ENCODE measurements at places on chromosomes 2 and 18.

DNA sequence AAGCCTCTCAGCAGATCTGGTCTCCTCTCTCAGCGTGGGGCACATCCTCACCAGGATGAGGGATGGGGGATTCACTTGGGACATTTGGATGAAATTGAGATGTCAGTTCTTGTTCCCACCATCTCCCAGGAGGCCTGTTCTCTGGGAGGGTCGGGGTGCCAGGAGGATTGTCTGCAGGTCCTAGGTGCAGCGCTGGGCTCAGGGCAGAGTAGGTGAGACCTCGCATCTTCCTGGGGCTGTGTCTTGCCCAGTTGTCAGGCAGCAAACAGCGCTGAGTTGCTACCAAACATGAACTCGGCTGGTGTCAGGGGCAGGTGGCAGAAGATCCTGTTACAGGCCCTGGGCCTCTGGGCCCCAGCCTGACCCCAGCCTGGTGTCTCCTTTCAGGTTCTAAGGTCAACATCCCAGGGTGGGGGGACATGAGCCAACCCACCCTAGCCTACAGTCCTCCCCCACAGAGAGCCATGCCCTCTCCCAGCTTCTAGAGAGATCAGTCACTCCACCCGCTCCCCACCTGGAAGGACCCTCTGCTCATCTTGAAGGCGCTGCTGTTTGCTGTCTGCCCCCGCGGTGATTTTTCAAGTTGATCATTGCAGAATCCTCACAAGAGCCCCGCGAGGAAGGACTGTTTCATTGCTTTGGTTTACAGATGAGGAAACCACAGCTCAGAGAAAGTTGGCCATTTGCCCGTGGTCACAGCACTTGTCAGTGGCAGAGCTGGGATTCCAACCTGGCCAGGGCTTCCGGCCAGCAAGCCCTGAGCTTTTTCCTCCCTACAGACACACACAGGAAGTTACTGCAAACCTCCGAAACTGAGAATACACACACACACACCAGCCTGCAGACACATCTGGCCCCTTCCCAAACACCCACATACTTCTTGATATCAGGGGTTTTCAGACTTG lies 83.9 kb downstream of the STPG4 start:
- peak; percentile 75 for DNase-seq

DNA sequence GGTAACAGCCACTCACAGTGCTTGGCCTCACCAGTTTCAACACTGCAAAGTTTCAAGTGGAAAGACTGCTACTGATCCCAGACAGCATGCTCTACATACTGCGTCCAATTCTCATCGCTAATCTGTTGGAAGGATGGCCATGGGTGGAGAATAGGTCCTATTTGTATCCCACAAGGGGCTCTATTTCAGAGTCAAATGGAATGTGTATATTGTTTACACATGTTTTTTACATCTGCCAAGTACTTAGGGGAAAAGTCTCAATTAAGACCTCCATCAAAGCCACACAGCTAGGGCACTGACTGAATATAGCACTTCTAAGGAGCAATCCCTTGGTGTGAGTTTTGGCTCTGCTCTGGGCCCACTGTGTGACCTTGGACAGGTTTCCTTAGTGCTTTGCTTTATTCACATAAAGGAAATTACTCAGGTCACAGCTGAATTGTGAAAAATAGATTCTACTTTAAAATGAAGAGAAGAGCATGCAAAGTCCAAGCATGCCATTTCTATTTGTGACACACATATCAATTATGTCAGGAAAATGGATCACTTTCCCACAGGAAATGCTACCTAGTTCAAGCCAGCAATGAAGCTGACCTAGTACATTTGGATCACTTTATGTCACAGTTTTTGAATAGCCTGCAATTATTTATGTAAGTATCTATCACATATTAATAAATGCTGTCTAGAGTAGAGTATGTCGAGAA lies 112.9 kb upstream of the STK17B start:
- no peak for DNase-seq

DNA sequence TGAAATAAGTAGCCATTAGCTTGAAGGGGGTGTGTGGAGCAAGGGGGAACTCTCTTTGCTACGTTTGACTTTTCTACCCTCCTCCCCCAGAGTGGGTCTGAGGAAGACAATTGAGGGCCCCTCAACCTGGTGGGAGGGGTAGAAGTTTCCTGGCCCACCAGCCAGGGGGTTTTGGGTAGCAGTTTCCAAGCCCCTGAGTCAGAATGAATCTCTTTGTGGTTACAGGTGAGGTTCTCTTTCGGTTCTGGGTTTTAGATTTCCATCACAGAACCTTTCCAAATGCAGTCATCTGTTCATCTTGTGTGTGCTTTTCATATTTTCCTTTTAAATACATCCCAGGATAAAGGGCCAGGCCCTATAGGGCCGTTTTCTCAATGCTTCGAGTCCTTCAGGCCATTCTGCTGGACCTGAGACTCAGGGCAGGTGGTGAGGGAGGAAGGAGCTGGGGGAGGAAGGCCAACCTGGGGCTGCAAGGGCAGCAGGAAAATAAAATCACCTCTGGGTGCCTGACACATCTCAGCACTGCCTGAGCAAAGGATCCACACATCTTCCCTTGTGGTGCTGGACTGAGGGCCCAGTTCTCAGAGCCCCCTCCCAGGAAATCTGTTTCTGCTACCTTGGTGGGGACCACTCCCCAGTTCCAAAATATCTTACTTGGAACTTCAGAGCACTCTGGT lies 4.7 kb downstream of the LBH start:
- no peak for DNase-seq

DNA sequence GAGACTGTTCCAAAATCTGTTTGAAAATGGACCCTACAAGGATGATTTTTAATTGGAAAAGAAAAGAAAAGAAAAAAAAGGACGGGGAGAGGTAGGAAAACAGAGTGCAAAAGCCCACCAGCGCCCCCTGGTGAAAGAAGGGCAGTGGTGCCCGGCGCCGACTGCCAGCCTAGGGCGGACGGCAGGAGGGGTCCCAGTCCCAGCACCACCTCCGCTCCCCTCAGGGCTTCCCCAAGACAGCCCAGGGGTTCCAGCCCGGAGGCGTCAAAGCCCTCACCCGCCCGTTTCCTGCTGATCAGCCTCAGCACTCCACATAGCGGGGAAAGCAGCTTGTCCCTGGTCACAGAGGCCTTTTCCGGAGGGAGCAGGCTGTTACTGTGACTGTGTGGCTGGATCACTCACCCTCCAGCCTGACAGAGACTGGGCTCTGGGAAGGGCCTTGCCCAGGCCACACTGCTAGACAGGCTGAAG lies 213.9 kb downstream of the TFCP2L1 start:
- peak; percentile 68 for DNase-seq

- peak; percentile 34 for DNase-seq
Observed at GRCh38 chr2:43266711-43267111, 40.3 kb upstream of the ZFP36L2 start.

DNA sequence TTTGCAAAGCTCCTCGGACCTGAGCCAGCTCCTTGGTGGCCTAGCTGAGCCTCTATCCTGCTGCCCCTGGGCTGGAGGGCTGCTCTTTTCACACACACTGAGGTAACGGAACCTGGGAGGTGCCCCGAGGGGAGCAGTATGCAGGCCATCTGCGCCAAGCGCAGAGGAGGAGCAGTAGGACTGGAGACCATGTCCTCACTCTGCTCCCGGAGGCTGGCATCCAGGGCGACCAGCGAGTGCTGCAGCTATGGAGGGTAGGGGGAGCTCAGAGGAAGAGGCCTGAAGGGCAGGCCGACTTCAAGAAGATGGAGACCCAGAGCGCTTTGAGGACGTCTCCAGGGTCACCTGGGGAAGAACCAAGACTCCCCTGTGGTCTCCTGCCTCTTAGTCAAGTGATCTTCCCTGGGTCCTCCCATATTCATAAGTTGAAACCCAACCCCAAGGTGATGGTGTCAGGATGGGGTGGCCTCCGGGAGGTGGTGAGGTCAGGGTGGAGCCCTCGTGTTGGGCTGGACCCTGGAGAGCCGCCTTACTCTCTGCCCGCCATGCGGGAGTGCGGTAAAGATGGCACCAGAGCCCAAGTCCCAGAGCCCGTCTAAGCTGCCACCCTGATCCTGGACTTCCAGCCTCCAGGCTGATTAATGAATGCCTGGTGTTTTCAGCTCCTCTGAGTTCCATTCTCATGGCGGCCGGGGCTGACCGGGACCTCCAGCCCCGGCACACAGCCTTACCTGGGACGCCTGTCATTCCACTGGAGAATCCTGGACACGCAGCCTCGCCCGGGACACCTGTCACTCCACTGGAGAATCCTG lies 160.7 kb downstream of the NDUFA10 start:
- no peak for DNase-seq

GRCh38 chr18:615092-615521 lies 18.3 kb downstream of the CLUL1 start:
- no peak for DNase-seq

DNA sequence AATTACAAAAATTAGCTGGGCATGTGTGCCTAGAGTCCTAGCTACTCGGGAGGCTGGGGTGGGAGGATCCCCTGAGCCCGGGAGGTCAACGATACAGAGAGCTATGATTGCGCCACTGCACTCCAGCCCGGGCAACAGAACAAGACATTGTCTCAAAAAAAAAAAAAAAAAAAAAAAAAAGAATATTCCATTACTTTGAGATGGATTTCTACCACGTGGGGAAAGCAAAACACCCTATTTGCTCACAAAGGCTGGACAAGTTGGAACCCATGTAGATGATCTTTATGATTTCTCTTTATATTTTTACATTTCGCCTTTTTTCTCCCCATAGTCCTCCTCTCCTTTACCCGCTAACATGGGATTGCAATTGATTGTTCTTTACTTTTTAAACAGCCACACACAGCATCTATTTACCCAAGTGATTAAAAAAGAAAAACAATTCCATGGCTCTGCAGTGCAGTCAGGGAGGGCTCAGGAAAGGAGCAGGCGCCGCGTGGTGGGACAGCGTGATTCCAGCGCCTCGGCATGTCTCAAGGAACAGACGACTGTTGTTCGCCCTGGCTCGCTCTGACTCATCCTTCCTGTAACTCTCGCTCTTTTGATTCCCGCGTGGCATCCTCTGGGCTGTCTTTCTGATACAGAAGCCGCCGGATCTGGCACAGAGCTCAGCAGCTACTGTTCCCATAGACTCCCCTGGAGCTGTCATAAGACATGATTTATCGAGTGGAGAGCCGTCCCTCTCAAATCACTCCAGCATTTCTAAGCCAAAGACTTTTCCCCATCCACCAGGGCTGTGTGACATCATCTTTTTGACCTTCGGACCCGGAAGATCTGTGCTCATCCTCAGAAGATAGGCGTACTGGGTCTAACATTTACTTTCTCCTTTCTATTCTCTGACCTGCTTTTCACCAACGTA lies 230.4 kb upstream of the AGAP1 start:
- peak; percentile 80 for DNase-seq

- DNase-seq, result no peak
Observed at GRCh38 chr2:112343827-112344585, 68.6 kb downstream of the ZC3H6 start.

Measured in mucosa of gallbladder (tissue), 1 donor.